ENCODE measurements at places on chromosomes 3 and 15.

DNA sequence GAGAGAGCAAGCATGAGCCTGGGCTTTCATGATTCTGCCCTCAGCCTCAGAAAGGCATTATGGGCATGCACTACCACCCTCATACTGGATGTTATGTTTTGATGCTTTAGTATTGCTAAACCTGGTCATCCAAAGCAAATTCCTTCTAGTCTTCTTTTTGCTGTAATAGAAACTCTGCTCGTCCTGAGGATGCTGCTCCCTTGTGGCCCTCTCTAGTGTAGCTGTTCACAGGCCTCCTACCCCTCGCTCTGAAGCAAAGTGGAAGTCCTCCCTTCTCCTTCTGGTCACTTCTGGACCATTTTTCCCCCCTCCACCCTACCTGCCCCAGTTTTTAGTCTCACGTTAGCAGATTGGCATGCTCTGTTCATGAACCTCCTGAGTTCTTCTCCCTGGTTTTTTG lies 22.9 kb upstream of the CCNL1 start:
- H3K27me3 ChIP-seq, result no peaks in the 10 kb centered on the region
- DNase-seq, result no peak
- H3K4me1 ChIP-seq, result no peaks in the 10 kb centered on the region

GRCh38 chr15:33154351-33155166 lies 40.0 kb downstream of the FMN1 start:
- H3K27me3 ChIP-seq, result no peaks in the 10 kb centered on the region
- H3K36me3 ChIP-seq, result no peaks in the 10 kb centered on the region
- H3K4me1 ChIP-seq, result no peaks in the 10 kb centered on the region
- no peak for DNase-seq
- H3K4me3 ChIP-seq, result no peak overlapping the region

DNA sequence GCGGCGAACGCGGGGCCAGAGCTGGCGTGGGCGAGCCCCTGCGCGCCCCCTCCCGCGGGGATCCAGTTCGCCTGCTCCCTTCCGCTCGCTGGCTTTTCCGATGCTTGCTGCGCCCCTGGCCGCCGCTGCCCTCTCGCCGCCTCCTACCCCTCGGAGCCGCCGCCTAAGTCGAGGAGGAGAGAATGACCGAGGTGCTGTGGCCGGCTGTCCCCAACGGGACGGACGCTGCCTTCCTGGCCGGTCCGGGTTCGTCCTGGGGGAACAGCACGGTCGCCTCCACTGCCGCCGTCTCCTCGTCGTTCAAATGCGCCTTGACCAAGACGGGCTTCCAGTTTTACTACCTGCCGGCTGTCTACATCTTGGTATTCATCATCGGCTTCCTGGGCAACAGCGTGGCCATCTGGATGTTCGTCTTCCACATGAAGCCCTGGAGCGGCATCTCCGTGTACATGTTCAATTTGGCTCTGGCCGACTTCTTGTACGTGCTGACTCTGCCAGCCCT lies 721 bp downstream of the P2RY1 start:
- peak overlapping the region; percentile 73 for H3K4me3 ChIP-seq
- H3K4me1 ChIP-seq, result no peaks in the 10 kb centered on the region
- no peaks in the 10 kb centered on the region for H3K27me3 ChIP-seq
- no peak for DNase-seq
- H3K36me3 ChIP-seq, result no peaks in the 10 kb centered on the region
- peak overlapping the region; percentile 56 for H3K27ac ChIP-seq

DNA sequence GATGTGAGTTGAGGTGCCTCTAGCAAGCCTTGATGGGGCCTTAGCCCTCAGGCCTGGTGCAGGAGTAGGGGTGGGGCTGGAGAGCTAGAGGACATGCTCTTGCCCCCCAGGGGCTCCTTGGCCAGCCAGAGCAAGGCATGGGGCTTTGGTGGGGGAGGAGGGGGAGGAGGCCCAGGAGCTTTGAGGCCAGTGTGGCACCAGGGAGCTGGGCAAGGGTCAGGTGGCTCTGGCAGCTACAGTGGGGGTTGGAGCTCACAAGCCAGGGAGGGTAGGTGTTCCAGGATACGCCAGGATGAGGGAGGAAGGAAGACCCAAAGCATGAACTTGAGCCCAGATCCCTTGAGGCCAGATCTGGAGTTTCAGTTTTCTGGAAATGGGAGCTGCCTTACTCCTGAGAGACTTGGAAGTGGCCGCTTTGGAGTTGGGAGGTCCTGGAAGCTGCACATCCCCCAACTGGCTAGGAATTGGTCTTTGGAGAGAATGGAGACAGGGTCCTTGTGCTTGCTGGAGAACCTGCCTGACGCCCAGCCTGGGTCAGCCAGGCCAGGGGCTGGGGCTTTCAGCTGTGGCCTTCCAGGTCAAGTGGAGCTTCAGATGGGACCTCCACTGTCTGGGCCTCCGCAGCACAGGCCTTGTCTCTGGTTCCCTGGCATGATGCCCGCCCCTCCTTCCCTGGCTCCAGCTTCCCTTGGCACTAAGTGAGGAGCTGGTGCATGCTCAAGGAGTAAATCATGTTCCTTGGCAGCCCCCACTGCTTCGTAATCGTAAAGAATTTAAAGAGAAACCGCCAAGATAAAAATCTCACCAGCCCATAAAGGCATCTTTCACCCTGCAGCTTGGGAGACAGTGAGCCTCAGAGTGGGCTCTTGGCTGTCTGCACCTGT lies 8.7 kb downstream of the SEMA3F start:
- H3K36me3 ChIP-seq, result no peaks in the 10 kb centered on the region
- peaks cover 44% of the 10 kb centered on the region for H3K4me1 ChIP-seq
- peak; percentile 89 for DNase-seq
- peak overlapping the region; percentile 71 for H3K27ac ChIP-seq
- H3K27me3 ChIP-seq, result no peaks in the 10 kb centered on the region

- no peak for DNase-seq
- no peaks in the 10 kb centered on the region for H3K27me3 ChIP-seq
- H3K27ac ChIP-seq, result no peak overlapping the region
- no peaks in the 10 kb centered on the region for H3K4me1 ChIP-seq
- no peaks in the 10 kb centered on the region for H3K36me3 ChIP-seq
These were observed 921.9 kb downstream of the SQOR start for GRCh38 chr15:46556559-46557379.

DNA sequence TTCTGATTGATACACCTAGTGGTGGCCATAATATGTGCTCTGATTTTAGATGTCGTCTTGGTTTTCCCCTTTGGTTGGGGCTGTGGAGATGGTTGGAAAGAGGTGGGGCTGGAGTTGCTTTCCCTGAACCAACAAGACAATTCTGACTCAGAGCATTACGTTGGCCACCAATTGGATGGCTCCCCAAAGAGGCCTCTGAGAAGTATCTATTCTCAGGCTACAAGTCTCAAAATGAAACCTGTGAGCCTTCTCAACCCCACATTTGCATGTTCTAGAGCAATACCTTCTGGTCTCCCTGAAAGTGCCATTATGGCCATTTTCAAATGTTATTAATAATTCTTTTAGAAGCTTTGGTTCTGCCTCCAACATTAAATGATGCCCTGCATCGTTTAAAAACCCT lies 188.4 kb upstream of the WNT5A start:
- no peaks in the 10 kb centered on the region for H3K4me1 ChIP-seq
- H3K36me3 ChIP-seq, result no peaks in the 10 kb centered on the region
- H3K27ac ChIP-seq, result no peak overlapping the region
- no peaks in the 10 kb centered on the region for H3K27me3 ChIP-seq
- DNase-seq, result no peak
- no peak overlapping the region for H3K4me3 ChIP-seq

DNA sequence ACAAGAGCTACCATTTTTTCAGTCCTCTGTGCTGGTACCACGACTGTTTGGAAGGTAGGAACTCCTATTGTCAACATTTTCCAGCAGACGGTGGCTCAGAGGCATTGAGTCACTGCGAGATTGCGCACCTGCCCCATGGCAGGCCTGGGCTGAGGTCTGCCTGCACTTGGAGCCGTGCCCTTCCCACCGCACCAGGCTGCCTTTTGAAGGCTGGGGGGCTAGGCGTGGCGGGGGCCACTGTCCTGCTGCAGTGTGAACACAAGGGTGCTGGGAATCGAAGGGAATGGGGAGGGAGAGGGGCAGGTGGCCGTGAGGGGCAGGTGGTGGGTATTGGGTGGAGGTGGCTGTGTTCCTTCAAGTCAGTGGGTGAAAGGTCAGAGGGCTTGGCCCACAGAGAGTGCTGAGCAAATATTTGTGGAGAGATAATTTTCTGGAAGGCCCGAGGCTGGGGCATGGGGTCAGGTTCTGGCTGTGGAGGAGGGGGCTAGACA lies 16.3 kb downstream of the SNX33 start:
- H3K36me3 ChIP-seq, result no peaks in the 10 kb centered on the region
- H3K27me3 ChIP-seq, result no peaks in the 10 kb centered on the region
- no peak for DNase-seq
- no peak overlapping the region for H3K4me3 ChIP-seq

DNA sequence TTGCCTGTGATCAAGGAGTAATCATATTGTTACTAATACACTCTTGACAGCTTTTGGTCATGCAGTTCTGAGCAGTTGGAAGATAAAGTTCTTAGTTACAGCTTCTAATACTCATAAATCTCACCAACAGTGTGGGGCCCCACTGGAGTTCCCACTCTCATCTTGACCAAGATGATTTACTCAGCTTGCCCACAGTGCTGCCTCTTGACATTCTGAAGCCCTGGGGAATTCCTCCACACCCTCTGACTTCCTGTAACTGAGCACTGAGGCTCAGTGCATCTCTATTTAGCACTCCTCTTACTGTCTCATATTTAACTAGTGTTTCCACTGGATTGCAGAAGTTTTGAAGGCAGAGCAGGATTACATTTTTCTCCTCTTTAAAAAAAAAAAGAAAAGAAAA lies 1.9 kb upstream of the ARL6IP5 start:
- no peaks in the 10 kb centered on the region for H3K36me3 ChIP-seq
- H3K4me3 ChIP-seq, result no peak overlapping the region
- DNase-seq, result no peak

DNA sequence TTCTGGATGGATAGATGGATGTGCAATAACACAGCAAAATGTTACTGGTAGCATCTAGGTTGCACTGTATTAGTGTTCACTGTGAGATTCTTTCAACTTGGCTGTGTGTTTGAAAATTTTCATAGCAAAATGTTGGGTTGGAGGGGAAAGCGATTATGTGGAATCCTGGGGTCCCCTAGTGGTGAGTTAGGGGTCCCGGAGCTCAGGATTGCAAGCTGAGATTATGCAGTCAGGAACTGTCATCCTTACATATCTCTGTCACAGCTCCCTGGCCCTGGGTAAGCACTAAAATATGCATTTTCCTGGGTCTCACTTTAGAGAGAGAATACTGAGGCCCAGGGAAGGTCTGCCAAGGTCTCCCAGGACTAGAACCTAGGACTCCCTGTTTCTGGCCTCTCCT lies 77.2 kb downstream of the CEMIP start:
- no peaks in the 10 kb centered on the region for H3K27me3 ChIP-seq
- no peak overlapping the region for H3K4me3 ChIP-seq
- no peaks in the 10 kb centered on the region for H3K36me3 ChIP-seq
- no peaks in the 10 kb centered on the region for H3K4me1 ChIP-seq
- DNase-seq, result no peak

GRCh38 chr3:7410782-7411181 lies 549.9 kb downstream of the GRM7 start:
- H3K27ac ChIP-seq, result no peak overlapping the region
- H3K27me3 ChIP-seq, result no peaks in the 10 kb centered on the region
- H3K36me3 ChIP-seq, result no peaks in the 10 kb centered on the region
- no peaks in the 10 kb centered on the region for H3K4me1 ChIP-seq
- H3K4me3 ChIP-seq, result no peak overlapping the region

GRCh38 chr3:41598402-41599126 lies 363.3 kb downstream of the ULK4 start:
- no peaks in the 10 kb centered on the region for H3K4me1 ChIP-seq
- no peak overlapping the region for H3K27ac ChIP-seq
- no peak for DNase-seq
- no peak overlapping the region for H3K4me3 ChIP-seq
- H3K36me3 ChIP-seq, result no peaks in the 10 kb centered on the region

- no peak overlapping the region for H3K27ac ChIP-seq
- H3K4me3 ChIP-seq, result no peak overlapping the region
- H3K36me3 ChIP-seq, result no peaks in the 10 kb centered on the region
- H3K4me1 ChIP-seq, result no peaks in the 10 kb centered on the region
- H3K27me3 ChIP-seq, result no peaks in the 10 kb centered on the region
- DNase-seq, result no peak
These were observed 338.5 kb upstream of the ONECUT1 start for GRCh38 chr15:53128652-53129051.

DNA sequence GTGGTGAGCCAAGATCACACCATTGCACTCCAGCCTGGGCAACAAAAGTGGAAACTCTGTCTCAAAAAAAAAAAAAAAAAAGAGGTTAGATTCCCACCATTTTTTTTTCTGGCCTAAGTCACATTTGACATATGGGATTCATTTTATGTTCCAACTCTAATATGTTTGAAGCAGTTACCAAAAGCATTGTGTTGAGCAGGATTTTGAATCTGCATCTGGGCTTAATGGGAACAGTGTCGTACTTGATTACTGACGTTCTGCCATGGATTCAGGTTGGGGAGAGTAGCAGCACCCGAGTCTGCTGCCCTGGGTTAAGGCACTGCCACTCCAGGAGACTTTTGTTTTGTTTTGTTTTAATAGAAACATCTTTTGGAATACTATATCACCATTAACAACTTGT lies 348.7 kb upstream of the TBL1XR1 start:
- H3K4me1 ChIP-seq, result peaks cover 5% of the 10 kb centered on the region
- no peak for DNase-seq
- H3K27ac ChIP-seq, result no peak overlapping the region
- H3K27me3 ChIP-seq, result no peaks in the 10 kb centered on the region

DNA sequence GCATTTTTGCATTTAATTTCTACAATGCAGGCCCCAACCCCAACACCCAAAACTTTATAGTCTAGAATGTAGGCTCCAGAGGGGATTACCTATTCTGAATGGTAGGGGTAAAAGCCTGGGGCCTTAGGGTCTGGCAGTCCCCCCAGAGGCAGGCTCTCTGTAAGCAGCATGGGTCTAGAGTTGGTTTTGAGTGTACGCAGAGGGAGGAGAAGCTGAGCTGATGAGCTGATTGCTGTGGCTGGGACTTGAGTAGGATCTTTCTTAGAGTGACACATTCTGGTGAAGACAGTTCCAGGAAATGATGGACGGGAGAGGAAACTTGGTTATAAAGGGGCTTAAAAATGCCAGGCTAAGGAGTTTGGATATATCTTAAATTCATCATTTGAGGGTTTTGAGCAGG lies 2.1 kb downstream of the LPP start:
- no peaks in the 10 kb centered on the region for H3K36me3 ChIP-seq
- peaks cover 3% of the 10 kb centered on the region for H3K4me1 ChIP-seq
- DNase-seq, result no peak

GRCh38 chr3:44805960-44806359 lies 44.4 kb downstream of the KIF15 start:
- no peaks in the 10 kb centered on the region for H3K27me3 ChIP-seq
- no peaks in the 10 kb centered on the region for H3K36me3 ChIP-seq
- no peaks in the 10 kb centered on the region for H3K4me1 ChIP-seq
- H3K4me3 ChIP-seq, result no peak overlapping the region
- DNase-seq, result no peak
- no peak overlapping the region for H3K27ac ChIP-seq
